ENCODE measurements at places on chromosomes 6 and 20.
A peak's percentile ranks its signal among the peaks of the same experiment; 100 is the strongest.

DNA sequence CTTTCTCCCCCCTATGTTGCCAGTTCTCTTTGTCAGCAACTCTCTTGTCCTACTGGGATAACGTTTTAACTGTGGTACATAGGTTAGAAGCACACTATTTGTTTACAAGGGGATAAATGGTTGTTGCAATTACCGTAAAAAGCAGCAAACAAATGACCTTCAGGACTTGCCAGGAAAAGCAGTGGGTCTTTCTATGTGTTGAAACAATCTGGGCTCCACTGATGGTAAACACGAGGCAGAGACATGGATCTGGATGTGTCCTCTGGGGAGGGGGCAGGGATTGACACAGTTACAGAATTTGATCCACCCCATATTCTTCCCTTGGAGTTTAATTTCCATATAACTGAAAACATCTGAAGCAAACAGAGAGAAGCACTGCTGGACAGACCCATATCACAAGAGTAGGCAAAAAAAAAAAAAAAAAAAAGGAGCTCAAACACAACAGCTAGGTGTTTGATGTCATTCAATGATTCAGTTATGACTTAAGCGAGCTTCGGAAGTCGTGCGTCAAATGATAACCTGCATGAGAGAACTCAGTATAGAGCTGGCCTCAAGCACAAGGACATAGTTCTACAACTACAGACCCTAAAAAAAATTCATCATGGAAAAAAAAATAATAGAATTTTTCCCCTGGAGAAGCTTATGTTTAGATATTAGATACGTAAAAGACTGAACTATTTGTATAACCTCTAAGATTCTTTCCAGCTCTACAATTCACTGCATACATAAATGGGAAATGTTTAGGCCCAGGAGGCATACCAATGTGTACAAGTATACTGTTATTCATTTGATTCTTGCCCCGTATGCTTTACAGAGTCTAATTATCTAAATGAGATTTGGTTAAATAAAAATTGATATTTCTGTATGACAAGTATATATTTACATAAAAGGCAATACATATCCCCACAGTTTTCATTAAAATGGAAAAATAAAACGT is 127.7 kb downstream of the ALDH8A1 start:
- DNase-seq, result peak; percentile 44

DNA sequence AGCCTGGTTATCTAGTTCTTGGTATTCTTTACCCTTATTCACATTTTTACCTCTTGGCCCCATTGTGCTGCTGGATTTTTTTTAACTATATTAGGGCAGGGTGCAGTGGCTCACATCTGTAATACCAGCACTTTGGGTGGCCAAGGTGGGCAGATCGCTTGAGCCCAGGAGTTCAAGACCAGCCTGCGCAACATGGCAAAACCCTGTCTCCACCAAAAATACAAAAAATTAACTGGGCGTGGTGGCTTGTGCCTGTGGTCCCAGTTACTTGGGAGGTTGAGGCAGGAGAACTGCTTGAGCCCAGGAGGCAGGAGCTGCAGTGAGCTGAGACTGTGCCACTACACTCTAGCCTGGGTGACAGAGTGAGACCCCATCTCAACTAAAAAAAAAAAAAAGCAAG is 12.2 kb upstream of the TAF8 start:
- DNase-seq, result no peak

DNA sequence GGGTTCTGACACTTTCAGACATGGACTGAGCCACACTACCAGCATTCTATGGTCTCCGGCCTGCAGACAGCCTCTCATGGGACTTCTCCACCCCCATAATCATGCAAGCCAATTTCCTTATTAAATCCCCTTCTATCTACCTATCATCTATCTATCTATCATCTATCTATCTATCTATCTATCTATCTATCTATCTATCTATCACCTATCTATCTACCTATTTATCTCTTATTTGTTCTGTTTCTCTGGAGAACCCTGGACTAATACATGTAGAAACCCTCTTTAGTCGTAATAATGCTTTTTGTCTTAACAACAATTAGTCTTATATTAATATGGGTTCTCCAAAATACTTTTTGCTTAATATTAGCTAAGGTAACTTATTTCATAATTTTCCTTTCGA is 174.1 kb upstream of the PRSS16 start:
- DNase-seq, result no peak

- peak; percentile 88 for DNase-seq
These were observed 9.9 kb upstream of the RFPL4B start for GRCh38 chr6:112337209-112337638.

GRCh38 chr20:24965065-24965919 is 16.2 kb downstream of the CST7 start:
- DNase-seq, result no peak

GRCh38 chr6:37140145-37140544 is 29.8 kb upstream of the PIM1 start:
- DNase-seq, result no peak

GRCh38 chr6:32415521-32416019 is 8.6 kb upstream of the BTNL2 start:
- DNase-seq, result peak; percentile 69

DNA sequence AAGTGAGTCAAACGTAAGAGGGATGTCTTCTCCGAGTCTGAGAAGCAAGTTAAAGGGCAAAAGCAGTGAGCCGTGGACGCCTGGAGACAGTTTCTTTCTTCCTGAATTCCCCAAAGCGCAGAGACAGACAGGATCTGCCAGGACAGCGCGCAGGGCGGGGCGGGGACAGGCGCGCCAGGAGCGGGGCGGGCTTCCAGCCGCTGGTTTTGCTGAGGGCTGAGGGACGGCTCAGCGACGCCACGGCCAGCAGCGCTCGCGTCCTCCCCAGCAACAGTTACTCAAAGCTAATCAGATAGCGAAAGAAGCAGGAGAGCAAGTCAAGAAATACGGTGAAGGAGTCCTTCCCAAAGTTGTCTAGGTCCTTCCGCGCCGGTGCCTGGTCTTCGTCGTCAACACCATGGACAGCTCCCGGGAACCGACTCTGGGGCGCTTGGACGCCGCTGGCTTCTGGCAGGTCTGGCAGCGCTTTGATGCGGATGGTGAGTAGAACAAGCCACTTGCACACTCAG is at the start of gene SCGN:
Gene SCGN, plus strand, starts transcription at position 209 of the 509 bp plus-strand sequence. Its CDS starts 189 bp downstream, at position 398.
- DNase-seq, result peak; percentile 64

- no peak for DNase-seq
These were observed 401.2 kb upstream of the MANEA start for GRCh38 chr6:95175927-95176675.

- DNase-seq, result peak; percentile 60
These were observed 331.8 kb downstream of the HACE1 start for GRCh38 chr6:104527761-104528415.

- peak; percentile 56 for DNase-seq
These were observed 190.0 kb downstream of the UBE3D start for GRCh38 chr6:82875573-82876185.

DNA sequence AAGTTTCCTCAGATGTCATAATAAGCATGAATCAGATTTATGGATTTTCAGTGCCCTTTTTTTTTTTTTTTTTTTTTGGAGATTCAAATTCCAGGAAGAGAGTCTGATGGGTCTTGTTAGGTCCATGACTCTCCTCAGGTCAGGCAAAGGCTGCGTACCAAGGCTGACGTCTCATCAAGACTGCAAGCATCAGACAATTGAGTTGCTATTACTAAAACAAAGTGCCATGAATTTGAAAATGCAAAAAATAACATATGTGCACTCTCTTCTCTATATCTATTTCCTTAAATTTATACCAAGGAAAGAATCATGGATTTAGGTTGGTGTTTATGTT is 134.7 kb downstream of the FAM83B start:
- no peak for DNase-seq

- DNase-seq, result no peak
These were observed 500.3 kb upstream of the ADGRB3 start for GRCh38 chr6:68134796-68135195.
